ENCODE measurements at places on chromosomes 11 and 22.

DNA sequence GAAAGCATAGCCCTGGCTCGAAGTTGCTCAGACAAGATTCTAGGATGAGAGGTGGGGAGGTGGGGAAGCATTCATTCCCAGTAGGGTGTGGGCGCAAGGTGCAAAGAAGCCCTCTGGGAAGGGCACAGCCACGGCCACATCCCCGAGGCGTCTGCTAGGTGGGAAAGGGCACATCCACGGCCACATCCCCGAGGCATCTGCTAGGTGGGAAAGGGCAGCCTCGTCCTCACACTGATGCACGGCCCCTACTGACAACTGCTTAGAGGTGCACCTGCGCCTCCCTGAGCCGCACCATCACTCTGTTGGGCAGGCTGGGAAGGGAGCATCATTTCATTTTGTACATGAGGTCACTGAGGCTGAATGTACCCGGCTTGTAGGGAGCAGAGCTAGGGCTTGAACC is 94.6 kb upstream of the PITPNB start:
- no peak for DNase-seq

GRCh38 chr22:32080904-32081303 is 37.8 kb downstream of the SLC5A1 start:
- peak; percentile 49 for DNase-seq

- DNase-seq = no peak
Measured at GRCh38 chr11:66361502-66361941, 10.0 kb downstream of the SLC29A2 start.

DNA sequence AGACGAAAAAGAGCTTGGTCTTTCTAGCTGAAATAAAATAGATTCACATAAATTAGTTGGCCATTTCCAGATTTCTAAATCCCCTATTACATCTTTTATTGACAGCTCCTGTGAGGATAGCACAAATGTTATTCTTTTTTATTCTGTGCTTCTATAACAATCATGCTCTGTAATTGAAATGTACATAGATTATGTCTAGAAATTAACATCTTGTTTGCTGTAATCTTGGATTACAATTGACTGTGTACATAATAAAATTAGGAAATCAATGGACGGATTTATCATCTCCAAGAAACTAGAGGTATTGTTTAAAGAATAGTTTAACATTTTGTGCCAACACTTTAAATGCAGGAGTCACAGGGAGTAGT is 31.2 kb downstream of the IMMP1L start:
- no peak for DNase-seq

GRCh38 chr22:39724390-39724789 is 153.8 kb downstream of the CACNA1I start:
- no peak for DNase-seq

GRCh38 chr11:129277198-129277843 is 85.2 kb upstream of the ARHGAP32 start:
- DNase-seq = no peak

- no peak for DNase-seq
Measured at GRCh38 chr11:73395297-73396208, 19.4 kb downstream of the RELT start.

- DNase-seq = no peak
Measured at GRCh38 chr11:32388871-32389770, 46.2 kb downstream of the WT1 start.

DNA sequence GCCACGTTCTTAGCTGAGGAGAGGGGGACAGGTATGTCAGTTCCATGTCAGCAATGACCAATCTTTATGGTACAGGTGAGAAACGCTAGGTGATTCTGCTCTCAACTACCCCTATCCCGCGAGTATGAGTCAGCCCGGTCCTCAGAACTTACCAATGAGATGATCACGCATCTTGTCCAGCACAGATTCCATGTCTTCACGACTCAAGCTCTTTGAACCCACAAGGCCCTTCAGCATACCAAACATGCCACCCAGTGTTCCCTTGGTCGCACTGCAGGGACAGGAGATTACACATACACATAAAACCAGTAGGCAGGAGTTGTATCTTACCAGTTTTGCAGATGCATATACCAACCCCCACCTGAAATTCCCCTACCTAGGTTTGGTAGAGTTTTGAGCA is 2.9 kb downstream of the SRPRA start:
- DNase-seq = no peak

- DNase-seq = no peak
Measured at GRCh38 chr11:31796499-31797189, 14.5 kb downstream of the PAX6 start.
